ENCODE measurements at places on chromosomes 2 and 18.

DNA sequence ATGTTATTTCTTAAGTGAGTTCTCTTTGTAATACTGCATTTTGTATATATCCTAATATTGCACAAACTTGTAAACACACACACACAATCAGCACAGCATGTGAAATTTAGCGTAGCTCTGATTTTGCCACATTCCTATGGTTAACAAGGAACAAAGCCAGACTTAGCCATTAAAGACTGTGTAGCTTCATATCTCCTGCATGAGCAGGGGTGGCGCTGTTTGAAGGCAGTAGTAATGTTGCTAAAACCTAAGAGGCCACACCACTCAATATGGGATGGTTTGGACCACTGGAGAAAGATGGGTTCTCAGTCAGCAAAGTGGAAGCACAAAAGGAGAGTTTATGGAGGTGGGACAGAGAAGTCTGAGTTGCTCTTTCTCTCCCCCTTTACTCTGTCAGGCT, 61.1 kb upstream of the RND3 start:
- no peak for DNase-seq

- no peak for DNase-seq
Measured at GRCh38 chr2:160061533-160061932, 882 bp downstream of the PLA2R1 start.

DNA sequence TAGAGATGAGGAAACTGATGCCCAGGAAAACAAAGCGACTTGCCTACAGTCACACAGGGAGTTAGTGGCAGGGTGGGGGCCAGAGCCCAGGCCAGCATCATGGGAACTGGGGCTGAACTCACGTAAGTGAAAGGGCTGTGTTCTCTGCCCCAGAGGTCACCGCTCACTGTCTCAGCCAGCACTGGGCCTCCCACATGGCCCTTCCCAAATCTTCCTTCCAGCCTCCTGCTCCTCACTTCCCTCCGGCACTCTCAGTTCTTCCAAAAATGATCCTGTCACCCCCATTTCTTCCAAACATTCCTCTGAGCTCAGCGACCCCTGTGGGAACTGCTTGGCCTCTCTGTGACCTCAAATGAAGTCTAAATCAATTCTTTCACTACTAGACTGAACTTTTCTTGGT, 90.5 kb upstream of the TMEM247 start:
- no peak for DNase-seq

DNA sequence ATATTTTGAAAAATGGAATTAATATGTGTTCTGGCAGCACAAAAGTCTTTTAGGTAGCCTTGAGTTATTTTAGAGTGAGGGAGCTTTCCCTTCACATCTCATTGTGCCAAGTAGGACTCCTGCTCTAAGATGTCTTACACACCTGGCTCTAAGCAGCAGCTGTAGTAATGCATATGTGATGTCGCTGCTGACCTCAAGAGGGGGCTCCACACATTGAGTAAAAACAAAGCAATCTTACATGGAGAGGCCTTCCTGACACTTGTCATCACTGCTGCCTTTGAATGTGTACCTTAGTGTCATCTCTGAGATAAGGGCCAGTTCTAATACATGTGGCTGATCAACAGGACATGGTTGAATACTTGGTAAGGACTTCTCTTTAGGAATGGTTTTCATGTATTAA, 75.8 kb downstream of the ACTR3 start:
- DNase-seq = peak; percentile 65

- DNase-seq = no peak
Measured at GRCh38 chr18:8623549-8624106, 14.4 kb downstream of the RAB12 start.

- no peak for DNase-seq
Measured at GRCh38 chr2:216188559-216188850, 79.4 kb downstream of the XRCC5 start.

- DNase-seq = no peak
Measured at GRCh38 chr18:60146220-60146960, 226.2 kb downstream of the MC4R start.

GRCh38 chr2:107473150-107473549, 353.5 kb upstream of the RGPD4 start:
- DNase-seq = no peak

DNA sequence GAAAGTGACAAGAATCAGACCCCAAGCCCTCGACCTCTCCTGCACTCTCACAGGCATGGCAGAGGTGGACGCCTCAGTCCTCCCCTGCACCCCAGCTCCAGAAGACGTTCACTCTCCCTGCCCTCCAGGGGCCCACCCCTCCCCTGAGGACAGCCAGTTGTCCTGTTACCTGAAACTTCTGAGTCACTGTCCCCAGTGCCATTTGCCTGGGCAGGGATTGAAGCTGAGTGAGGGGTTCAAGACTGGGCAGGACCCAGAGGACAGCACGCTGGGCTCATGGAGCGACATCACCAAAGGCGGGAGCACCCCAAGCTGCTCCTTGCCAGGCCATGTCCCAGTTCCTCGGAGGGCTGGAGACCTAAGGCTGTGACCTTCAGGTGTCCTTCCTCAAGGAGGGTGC, 34.2 kb upstream of the COL6A3 start:
- DNase-seq = no peak

- DNase-seq = no peak
Measured at GRCh38 chr2:236568922-236569572, 578 bp upstream of the ACKR3 start.

GRCh38 chr2:59567151-59567550, 986.3 kb downstream of the BCL11A start:
- peak; percentile 43 for DNase-seq

GRCh38 chr2:168673265-168674189, 128.9 kb upstream of the NOSTRIN start:
- DNase-seq = peak; percentile 65

DNA sequence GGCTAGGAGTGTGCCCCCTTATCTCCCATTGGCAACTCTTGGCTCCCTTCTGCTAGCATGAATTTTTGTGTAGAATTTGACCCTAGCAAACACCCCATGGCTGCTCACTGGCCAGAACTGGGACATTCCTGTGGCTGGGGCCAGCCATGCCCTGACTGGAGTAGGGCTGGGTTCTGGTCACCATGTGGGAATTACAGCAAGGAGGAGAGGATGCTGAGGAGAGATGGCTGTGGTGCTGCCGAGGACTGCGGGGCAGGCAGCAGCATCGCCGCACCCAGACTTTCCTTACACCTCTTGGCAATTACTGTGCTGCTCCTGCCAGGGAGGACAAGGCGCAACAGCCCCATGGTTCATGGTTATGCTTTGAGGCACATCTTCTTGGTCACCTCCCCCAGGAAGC, 12.7 kb downstream of the KCNF1 start:
- DNase-seq = no peak

DNA sequence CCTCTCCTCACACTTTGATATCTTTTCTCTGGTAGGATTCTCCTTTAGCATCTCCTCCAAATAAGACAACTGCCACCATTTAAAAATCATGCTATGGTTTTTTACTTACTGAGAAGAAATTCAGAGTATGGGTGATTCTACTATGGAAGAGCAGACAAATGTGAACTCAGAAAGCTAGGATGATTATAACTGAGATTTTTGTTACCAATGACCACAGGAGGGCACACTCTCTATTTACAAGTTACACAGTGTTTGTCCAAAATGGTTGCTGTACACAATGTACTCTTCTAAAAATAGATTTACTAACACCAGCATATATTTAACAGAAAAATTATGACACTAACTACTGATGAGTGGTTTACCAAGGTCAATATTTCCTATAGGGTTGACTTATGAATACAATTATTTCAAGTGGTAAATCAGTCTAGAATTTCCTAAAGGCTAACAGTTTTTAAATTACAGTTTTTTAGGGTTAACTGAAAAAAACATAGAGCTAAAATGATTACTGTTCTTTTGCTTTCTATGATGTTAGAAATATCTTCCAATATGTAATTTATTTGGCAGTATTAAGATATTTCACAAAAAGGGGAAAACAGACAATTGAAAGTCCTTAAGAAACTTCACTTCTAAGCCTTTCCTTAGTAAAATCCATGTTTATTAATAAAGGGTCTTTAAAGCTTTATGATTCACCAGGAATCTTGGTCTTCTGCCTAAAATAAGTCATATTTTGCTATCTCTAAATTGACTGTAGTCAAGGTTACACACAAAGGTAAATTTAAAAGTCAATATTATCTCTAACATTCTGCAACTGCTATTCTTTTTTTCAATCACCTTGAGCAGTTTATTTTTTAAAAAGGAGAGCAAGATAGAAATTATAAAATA, 57.2 kb downstream of the MAP4K3 start:
- DNase-seq = peak; percentile 70

DNA sequence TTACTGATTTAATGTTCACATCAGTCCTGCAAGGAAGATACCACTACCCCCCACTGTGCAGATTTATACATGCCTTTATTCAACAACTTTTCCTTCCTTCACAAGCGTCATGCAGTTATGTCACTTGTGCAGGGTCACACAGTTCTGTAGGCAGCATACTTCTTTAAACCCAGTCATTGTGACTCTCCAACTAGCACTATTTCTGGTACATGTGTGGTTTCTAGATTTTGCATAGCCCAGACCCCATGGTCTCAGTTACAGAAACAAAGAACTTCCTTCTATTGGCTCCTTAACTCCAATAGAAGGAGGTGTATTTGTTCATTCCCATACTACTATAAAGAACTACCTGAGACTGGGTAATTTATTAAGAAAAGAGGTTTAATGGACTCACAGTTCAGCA, 333.1 kb downstream of the ZNF516 start:
- no peak for DNase-seq

- peak; percentile 71 for DNase-seq
Measured at GRCh38 chr2:27123302-27124150, at the start of gene ABHD1. ABHD1 (plus strand) TSS chr2:27123815; CDS start chr2:27123949, 134 bp downstream.

GRCh38 chr2:177042311-177042710, 170.3 kb upstream of the HNRNPA3 start:
- DNase-seq = no peak

- no peak for DNase-seq
Measured at GRCh38 chr2:99940963-99941362, 201.4 kb downstream of the AFF3 start.

- no peak for DNase-seq
Measured at GRCh38 chr2:44135296-44135695, 33.4 kb upstream of the PPM1B start.

GRCh38 chr2:3456125-3456524, 63.2 kb downstream of the ADI1 start:
- no peak for DNase-seq

GRCh38 chr2:187693923-187694322, 139.7 kb upstream of the TFPI start:
- no peak for DNase-seq

DNA sequence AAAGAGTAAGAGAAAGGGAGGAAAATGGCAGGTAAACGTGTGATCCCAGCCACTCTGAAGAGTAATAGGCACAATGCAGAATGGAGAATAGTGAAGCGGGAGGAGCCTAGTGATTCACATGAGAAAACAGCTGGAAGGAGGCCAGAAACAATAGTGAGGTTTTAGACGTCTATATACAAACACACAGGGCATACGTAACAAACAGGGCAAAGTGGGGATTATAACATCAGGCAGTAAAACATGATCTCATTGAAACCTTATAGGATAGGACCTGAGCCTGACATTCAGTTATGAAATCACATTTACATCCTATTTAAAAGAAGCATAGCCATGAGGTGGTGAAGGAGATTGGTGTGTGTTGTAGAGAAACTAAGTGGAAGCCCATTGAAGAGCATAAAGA, 33.0 kb upstream of the GATA6 start:
- no peak for DNase-seq

DNA sequence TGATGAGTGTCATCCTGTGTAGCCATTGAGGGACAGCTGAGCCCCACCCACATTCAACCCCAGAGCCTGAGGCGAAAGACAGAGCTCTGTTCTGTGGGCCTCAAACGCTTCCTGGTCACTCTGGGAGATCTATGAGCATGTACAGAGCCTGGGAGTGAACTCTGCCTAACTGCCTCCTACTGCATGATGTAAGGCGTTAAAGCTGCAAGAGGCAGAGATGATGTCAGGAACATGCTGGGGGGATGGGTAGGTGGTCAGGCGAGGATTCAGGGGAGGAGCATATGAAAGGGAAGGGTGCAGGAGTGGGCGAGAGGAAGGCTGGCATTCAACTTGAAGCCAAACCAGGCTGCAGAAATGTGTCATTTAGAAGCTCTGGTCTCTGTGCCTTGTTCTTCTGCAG, 181.0 kb downstream of the TFCP2L1 start:
- DNase-seq = no peak

GRCh38 chr18:55239740-55240139, 280.5 kb upstream of the CCDC68 start:
- DNase-seq = no peak

DNA sequence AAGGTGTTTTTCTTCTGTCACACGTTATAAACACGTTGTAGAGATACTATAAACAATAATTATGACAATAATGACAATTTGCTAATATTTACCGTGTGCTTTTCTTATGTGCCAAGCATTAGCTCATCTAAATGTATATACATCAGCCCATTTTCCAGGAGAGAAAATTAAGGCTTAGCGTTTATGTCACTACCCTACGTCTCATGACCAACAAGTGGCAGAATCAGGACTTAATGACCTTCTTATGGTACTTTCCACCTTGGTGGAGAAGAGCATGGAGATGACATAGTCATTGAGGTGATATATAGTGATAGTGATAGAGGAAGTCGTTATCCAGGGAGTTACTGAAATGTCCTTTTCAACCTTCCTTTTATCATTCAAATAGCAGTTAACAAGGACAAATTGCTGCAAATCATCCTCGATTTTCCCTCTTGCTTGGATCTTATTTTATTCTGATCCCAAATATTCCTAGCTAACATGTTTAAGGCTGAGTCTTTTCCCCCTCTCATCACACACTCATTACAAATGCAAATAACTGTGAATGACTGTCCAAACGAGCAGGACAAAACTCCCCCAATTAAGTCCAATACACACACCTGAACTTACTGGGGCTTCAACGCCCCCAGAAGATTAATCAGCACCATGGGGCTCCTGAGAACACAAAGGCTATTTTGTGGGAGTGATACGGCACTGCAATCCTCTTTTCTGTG, 27.3 kb downstream of the SPRED2 start:
- no peak for DNase-seq

DNA sequence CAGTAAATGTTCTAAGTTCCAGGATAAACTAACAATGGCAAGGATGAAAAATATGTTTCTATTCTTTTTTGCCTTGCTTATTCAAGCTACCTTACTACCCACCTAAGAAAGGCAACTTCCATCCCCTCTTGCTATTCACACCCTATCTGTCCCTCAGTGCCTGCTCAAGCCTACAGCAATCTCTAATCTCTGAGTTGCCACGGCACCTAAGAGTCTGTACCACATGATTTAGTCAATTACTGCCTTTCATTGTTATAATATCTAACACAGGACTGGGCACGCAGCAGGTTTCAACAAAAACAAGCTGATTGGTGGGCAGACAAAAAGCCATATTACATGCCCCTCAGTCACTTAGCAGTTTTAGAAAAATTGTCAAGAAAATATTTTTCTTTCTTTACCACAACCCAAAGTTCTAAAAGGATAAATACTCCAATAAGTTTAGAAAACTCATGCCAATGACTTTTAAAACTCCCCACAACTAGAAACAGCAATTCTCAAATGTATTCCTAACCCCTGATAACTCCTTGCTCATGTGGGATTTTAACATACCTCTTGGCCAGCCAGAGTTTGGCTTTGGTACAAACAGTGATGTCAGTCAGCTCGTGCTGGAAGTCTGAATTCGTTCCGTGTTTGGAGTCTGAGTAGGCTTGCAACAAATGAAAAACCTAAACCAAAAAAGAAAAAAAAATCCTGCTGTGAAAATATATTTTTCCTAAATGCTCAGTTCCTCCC, 117.3 kb upstream of the ZFP36L2 start:
- DNase-seq = peak; percentile 62

GRCh38 chr18:3037423-3037915, 24.5 kb upstream of the LPIN2 start:
- DNase-seq = no peak

Measured in brain (organoid and tissue), 16 donors.